ENCODE measurements at places on chromosomes 11 and 22.

DNA sequence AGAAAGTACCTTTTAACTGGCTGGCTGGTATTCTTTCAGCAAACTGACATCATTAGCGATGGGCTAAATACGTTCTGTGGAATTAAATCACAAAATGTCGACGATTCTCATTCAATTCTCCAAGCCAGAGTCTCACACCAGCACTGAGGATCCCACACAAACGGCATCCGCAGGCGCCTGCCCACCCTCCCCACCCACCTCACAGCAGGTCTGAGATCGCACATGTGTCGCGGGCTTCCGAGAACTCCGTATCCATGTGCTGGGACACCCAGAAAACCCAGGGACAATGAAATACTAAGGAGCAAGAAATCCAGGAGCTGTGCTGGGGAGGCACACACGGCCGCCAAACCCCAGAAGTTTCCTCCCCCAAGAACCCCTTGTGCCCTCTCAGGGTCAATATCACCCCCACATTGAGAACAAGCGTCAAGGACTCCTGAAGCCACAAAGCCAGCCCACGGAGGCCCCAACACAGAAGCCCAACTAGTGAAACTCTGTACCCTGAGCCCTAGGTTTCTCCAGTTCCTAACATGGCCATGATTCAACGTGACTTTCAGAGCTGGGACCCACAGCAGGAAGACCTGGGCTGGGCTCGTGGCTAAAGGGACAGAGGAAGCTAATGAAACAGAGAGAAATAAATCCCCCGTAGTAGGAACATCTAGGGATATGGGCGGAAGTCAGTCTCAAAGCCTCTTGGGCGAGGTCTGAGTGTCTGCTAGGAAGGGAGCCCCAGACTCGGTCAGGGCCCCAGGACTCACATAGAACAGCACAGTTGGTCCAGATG is 8.0 kb downstream of the TOLLIP start:
- no peak for DNase-seq

GRCh38 chr11:28842716-28843115 is 734.5 kb downstream of the METTL15 start:
- no peak for DNase-seq

DNA sequence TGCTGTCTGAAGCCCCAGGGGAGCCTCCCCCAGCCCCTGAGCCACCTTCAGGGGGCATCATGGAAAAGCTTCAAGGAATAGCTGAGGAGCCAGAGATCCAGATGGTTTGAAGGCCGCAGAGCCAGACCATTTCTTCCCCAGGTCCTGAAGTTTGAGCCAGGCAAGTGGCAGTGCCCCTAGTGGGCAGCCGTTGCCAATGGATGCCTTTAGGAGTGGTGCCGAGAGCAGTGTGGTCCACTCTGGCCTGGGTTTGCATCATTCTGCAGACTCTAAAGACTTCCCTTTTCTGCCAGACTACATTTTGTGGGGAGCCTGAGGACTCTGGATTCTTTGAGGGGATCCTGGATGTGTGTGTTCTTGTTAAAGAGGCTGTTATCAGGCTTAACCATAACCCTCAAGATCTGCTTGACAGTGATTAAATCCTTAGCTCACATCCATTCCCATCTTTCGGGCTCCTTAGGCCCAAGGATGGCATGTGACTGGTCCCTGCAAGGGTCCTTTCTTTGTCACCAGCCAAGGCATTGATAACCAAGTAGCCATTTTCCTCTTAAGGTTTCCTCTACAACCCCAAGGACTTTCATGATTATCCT is 13.1 kb downstream of the HINFP start:
- DNase-seq, result peak; percentile 52

- no peak for DNase-seq
Observed at GRCh38 chr11:64759131-64759721, 548 bp downstream of the PYGM start.

- no peak for DNase-seq
Observed at GRCh38 chr22:20977516-20978170, 4.5 kb upstream of the LZTR1 start.

DNA sequence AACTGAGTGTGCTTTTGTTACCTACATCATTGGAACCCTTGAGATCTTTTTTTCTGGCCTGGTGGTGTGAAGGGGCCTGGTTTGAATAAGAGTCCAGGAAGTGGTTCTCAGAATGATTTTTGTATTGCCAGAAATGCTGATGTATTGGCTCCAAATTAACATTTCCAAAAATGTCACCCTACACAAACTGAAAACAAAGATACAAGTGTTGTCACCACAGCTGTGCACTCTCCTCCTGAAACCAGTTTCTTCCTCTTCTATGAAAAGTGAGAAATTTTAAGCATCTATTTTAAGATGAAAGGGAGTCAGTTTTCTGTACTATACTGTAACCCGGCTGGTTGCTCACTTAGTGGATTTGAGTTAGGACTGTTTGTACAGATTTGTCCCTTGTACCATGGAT is 218.8 kb downstream of the PGR start:
- DNase-seq, result no peak

DNA sequence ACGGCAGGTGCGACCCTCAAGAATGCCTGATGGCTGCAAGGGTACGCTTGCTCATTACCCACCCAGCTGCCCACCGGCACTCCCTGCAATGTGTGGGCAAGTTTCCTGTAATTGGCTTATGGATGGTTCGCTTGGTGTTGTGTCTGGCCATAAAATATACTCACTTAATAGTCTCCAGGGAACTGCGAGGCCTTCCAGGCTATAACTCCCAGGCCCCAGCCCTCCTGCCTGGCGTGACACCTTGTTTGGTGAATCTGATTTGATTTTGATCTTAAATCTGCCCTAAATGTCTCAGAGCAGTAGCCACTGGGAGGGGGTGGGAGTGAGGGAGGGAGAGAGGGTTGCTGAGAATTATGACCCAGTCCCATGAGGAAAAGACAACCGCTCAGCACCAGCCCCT is 572.2 kb downstream of the BUD13 start:
- no peak for DNase-seq

DNA sequence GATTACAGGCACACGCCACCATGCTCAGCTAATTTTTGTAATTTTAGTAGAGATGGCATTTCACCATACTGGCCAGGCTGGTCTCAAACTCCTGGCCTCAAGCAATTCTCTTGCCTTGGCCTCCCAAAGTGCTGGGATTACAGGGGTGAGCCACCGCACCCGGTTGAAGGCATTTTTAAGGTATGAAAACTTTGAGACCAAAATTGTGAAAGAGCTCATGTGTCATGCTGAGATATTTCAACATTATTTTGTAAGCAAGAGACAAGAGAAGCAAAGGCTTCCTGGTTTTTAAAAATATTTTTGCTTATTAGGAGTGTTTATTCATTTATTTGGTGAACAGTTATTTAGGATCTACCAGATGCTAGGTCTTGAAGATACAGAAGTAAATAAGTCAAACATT is 6.8 kb downstream of the NHERF4 start:
- peak; percentile 71 for DNase-seq

DNA sequence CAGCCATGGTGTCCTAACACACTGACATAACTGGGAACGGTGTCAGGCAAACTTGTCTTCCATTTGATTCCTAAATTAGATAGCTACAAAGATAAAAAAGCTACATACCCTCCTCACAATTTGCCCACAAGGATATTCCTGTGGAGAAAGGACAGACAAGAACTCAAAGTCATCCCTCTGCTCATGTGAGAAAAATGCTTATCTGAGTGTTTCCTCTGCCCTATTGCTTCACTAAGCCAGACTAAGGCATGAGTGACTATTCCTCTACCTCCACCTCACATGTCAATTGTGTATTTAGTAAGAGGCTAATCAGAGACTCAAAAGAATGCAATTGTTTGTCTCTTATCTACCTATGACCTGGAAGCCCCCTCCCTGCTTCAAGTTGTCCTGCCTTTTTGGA is 247.7 kb downstream of the DDX10 start:
- no peak for DNase-seq

DNA sequence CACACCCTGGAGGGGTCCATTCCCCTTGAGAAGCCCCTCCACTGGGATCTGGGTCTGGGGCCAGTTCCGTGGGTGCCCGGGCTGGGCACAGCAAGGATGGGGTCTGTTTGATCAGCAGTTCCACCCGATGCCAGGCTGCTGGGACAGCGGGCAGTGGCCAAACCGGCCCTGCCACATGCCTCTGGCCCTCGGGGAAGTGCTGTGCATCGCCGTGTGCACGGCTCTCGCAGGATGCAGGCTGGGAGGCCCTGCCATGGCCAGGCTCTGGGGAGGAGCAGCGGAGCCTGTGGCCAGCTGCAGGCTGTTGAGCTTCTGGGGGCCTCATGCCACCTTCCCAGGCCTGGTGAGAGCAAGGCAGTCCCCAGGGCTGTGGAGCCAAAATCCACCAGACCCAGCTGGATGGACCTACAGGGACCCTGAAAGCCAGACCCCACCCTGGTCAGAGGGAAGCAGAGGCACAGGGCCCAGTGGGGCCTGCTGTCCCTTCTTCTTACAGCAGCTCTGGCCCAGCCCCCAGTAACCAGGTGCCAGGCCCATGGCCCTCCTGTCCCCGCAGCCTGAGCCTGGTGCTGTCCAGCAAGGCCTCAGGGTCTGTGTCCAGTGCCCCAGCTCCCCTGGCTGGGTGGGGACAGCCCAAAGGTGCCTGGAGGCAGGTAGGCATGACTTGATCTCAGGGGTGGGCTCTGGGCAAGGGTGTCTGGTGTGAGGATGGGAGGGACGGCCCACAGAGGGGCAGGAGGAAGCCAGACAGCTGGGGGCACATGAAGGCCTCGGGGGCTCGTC is 57.3 kb downstream of the WNT7B start:
- no peak for DNase-seq

- no peak for DNase-seq
Observed at GRCh38 chr22:24417200-24417599, 10.2 kb upstream of the ADORA2A start.

DNA sequence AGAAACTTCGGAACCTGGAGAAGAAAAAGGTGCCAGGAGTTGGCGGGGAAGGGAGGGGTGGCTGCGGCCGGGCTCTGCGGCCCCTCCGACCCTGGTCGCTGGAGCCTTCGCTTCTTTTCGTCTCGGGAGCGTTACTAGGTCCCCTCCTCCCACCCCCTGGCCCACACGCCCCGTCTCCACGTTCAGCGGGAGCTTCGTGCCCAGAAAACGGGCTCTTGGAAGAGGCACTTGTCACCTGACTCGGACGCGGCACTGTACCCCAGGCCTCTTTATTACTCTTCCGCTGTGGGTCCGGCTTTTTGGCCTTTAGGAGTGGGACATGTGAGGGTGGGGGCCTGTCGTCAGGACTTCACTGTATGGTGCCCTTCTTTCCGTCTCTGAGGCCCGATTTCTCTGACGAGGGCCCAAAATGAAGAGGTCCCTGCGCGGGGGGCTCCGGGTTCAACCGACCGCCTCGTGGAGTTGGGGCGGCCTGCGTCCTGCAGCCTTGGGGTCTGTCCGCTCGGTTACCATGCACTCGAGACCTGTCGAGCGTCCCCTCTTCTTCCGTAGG is 1.2 kb downstream of the CAPRIN1 start:
- DNase-seq, result peak; percentile 20

DNA sequence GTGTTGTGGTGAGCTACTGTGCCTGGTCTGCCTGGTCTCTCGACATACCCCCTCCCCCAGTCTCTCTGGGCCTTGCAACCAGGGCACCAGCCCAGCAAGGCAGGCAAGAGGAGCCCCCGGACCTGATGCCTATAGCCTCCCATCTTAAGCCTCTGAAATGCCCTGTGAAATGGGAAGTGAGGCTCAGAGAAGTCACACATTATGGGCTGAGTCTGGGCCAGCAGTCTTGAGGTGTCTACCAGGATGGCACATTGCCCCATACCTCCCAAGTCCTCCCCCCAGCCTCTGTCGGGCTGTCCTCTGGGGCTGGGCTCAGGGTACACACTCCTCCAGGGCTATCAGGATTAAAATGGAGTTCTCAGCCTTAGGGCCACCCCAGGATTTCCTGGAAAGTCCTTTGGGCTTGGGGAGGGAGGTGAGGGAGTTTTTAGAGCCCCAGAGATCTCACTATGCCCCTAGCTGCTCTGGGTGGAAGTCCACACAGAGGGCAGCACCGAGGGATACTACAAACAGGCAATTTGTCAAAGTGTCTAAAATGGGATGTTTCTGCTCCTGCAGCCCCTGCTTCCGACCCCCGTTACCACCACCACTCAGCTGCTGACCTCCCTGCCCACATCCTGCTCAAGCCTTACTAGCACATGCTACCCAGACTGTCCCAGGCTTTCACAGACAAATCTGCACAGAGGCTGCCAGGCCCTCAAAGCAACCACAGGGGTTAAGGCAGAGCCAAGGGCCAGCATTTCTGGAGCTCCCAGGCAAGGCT is 3.1 kb upstream of the SH3BP1 start:
- DNase-seq, result peak; percentile 27

DNA sequence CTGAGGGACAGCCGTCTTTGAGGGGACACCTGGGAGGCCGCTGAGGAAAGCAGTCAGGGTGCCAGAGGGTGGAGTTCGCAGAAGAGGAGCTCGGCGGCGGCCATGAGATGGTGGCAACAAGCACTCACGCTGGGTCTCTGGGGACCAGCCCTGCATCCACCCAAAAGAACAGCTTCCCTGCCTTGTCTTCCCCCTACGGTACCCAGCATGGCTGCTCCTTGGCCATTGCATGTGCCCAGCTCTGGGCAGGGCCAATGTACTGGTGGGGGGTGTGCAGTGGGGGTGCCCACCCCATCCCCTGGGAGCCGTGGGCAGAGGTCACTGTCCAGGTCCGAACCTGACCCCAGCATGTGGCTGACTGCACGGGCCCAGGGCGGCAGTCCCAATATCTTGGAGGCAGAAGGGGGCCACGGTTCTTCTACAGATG is 42.3 kb downstream of the OSBPL5 start:
- DNase-seq, result no peak

DNA sequence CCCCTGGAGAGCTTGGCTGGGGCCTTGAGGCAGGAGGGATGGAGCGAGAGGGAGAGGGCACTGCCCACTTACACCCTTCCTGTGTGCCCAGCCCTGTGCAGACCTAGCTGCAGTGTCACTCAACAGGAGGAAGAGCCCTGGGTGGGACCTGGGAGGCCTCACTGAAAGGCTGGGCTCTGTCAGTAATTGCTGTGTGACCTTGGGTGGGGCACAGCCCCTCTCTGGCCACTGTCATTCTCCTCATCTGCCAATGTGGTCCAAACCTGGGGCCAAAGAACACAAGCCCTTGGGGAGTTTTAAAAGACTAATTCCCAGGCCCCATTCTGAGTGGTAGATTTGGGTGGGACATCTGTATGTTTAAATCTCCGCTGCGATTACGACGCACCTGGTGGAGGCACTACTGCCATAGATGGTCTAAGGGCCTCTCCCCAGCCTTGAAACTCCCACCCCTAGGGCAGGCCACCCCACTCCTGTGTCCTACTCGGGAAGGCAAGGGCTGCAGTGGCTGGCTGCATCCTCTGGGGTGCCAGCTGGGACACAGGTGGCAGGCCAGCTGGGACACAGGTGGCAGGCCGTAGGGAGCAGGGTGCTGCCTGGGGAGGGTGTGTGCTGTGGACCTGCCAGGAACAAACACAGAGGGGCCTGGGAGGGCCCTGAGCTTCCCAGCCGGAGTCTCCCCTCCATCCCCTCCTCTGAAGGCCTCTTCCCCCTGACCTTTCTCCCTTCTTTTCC is 12.3 kb upstream of the SOX10 start:
- DNase-seq, result no peak

GRCh38 chr11:43979571-43980219 is 37.3 kb downstream of the C11orf96 start:
- no peak for DNase-seq

GRCh38 chr22:32811788-32812545 is 10.5 kb downstream of the TIMP3 start:
- DNase-seq, result no peak
